ENCODE measurements at places on chromosomes 5 and 9.

- DNase-seq = no peak
Observed at GRCh38 chr9:36946653-36947052, 87.4 kb downstream of the PAX5 start.

DNA sequence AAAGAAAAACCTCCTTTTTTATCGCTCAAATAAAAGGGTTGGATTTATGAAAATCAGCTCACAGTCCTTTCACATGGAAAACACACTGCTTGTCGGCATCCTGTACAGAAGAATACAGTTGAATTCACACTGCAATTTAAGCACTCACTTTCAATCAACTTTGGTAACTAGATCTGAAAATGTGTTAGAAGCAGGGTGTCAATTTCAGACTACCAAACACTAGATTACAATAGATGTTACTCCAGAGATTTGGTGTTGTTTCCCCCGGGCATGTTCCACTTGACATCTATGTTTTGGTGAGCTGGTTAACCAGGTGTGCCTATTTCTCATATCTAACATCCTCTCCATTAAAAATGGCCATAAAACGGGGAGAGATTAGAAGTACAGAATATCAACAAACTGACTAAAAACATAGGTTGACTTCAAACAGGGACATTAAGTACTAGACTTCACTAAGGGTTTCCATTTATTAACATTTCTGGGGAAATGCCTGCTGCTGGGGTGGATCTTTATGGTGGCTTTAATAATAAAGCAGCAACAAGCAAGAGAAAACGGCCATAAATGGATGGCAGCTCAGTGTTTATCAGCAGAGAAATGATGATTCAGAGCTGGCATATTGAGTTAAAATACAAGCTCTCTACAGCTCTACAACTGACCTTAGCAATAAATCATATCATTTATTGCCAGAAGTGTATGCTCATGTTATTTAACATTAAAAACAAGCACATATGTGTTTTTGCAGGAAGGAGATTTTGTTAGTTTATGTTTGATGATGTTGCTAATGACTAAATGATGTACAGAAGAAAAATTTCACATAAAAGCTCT, 158.8 kb downstream of the SLF1 start:
- DNase-seq = no peak

DNA sequence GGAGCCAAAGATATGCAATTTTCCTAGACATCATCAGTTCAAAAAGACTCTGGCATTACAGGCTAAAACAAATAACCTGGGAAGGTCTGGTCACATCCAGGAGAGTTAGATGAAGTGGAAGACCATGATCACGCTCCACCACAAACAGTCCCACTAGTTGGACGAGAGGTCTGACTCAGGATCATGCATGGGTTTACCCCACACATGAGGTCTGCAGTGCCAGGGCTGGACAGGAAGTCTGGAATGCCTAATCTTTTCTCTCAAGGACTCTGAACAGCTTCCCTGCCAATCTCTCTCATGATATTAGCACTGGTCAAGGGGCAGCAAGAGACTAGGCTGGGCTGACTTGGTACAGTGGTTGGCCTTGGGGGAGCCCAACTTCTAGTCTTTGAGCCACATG, 7.1 kb downstream of the PRUNE2 start:
- DNase-seq = no peak

GRCh38 chr5:16149621-16150020, 30.0 kb downstream of the MARCHF11 start:
- no peak for DNase-seq

- peak; percentile 64 for DNase-seq
Observed at GRCh38 chr9:124259158-124259808, 1.5 kb downstream of the NEK6 start.

GRCh38 chr9:120775859-120776258, 17.4 kb downstream of the FBXW2 start:
- DNase-seq = no peak

DNA sequence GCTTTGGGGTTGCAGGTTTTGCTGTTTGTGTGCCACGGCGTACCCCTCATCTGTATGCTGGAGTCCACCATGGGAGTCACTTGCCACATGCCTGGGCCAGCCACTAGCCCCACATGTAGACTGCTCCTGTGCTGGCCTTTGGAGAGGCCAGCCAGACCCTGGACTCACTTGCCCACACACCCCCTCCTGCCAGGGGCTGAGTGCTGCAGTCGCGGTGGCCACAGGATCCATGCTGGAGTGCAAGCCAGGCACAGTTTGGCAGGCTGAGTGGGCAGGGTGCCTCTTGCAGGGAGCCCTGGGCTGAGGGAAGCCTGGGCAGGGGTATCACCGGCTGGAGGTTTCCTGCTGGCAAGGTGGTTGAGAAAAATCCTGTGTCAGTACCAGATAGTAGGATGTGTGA, 25.6 kb upstream of the GCNT1 start:
- DNase-seq = no peak

GRCh38 chr9:138048184-138048583, 170.6 kb downstream of the CACNA1B start:
- no peak for DNase-seq

DNA sequence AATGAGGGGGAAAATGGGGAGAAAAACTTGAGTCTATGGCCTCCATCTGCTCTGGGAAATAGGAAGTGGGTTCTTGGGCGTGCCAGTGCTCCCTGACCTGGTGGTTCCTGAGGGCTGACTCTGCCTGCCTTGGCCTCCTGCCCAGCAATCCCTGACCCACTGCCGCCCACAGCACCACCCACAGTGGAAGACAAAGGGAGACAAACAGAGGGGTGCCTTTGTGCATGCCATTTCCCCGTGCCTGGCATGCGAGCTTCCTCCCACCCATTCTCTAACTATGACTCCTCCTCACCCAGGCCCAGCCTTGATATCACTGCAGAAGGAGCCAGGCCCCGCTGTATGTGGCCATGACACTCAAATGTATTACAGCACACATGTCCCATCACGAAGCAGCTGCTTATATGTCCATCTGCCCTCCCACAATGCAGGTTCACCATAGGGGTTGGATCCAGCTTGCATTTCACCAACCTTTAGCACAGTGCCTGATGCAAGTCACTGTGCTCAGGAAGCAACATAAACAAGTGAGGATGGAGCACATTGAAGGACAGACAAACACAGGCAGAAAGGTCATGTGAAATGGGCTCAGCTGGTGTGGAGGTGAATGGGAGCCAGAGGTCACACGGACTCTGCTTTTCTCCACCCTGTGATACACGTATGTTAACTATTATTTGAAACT, 84.4 kb downstream of the ADRB2 start:
- DNase-seq = peak; percentile 32

Measured in COLO829 (cell line).